Nucleus accumbens (tissue), 56 donors: ENCODE measurements at places on chromosomes 12 and 14.

GRCh38 chr14:59964251-59965007 is 44.5 kb downstream of the LRRC9 start:
- no peak for DNase-seq

- no peak for DNase-seq
These were observed 780 bp upstream of the SLC41A2 start for GRCh38 chr12:104958805-104959334.

DNA sequence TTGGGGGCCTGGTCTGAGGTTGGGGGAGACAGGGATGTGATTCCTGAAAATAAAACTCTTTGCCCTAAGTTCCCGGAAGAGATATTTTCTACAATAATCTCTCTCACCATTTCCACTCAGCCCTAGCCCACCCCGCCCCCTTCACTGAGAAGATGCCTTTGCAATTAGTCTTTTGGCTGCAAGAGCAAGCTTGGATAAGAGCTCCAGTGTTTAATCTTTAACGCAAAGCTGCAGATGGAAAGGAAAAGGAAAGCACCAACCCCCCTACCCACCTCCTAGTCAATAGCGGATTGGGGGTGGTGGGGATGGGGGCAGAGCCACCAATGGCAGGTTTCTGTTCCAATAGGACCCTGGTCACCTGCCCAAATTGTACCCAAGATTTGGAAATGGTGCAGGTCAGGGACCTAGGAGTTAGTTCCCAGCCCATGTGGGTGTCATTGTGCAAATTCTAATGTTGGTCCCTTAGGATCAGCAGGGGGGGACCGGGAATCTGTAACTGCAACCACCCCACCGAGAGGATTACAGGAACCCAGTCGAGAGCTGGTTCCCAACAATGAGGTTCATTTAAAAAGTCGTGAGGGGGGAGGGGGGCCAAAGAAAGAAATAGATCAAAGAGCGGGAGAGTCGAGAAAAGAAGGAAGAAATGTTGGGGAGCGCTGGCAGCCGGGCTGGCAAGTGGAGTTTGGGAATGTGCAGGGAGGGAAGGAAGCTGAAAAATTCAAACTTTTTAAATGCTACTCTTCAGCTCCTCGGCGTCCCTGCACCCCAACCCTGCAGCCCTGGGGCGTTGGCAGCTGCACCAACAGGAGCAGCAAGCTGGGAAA is 1.6 kb downstream of the ZFP36L1 start:
- DNase-seq: no peak

GRCh38 chr14:52266782-52267181 is 716 bp upstream of the PTGDR start:
- no peak for DNase-seq

- no peak for DNase-seq
These were observed 3.4 kb downstream of the RTL1 start for GRCh38 chr14:100899884-100900771.

DNA sequence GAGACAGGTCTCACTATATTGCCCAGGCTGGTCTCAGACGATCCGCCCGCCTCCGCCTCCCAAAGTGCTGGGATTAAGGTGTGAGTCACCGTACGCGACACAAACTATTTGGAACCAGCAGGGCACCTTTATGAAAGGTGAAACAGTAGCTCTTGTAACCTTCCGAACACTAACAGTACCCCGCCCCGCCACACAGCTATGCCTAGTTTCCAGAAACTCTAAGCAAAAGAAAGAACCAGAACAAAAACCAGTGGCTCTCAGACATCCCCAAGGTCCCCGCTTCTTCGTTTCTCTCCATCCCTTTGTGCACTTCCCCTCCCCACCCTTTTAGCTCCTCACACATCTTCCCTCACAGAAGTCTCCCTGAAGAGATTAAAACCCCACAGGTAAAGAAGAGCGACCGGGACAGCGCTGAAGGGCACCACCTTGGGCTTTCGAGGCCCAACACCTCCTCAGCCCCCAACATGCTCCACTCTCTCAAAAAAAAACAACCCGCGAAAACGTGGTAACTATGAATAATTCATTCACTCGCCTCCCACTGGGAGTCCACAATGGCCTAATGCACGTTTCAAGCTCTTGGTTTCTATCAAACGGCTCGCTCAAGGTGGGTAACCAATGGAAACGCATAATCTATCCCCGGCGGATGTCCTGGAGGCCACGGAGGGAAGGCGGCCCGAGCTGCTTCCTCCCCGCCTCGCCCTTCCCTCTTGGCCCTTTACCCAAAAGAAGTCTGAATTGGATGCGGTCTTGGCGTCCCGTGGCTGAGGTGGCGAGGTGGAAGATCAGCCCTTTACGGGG is 877 bp downstream of the BAG5 start:
- no peak for DNase-seq

DNA sequence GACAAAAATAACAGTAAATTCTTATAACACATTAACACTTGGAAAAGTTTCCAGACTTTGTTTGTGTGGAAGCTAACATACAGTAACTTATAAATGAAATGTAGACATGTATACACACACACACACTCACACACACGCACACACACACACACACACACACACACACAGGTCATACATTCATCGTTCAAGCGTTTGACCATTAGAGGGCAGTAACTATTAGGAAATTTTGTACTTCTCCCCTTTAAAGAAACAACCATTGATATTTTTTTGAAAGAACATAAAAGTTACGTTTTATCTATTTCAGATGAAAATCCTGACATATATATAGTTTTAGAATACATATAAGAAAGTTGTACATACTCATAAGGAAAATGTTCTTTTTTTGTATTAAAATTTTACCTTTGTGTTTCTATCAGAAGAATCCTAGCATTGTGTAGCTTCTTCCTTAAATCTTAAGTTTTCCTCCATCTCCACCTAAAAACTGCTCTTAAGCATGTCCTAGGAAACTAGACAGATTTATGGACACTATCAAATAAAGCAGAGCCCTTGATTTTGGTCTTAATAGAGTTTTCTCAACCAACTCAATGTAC is 29.0 kb downstream of the PTPRQ start:
- DNase-seq: no peak

DNA sequence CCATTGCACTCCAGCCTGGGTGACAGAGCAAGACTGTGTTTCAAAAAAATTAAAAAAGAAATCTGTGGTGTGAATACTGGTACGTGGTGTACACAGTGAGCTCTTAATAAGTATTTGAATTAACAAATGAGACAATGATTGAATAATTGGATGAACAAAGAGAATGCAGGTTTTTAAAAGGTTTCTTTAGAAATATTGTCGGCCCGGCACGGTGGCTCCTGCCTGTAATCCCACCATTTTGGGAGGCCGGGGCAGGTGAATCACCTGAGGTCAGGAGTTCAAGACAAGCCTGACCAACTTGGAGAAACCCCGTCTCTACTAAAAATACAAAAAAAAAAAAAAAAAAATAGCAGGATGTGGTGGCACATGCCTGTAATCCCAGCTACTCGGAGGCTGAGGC is 6.6 kb downstream of the HIF1A start:
- DNase-seq: no peak

DNA sequence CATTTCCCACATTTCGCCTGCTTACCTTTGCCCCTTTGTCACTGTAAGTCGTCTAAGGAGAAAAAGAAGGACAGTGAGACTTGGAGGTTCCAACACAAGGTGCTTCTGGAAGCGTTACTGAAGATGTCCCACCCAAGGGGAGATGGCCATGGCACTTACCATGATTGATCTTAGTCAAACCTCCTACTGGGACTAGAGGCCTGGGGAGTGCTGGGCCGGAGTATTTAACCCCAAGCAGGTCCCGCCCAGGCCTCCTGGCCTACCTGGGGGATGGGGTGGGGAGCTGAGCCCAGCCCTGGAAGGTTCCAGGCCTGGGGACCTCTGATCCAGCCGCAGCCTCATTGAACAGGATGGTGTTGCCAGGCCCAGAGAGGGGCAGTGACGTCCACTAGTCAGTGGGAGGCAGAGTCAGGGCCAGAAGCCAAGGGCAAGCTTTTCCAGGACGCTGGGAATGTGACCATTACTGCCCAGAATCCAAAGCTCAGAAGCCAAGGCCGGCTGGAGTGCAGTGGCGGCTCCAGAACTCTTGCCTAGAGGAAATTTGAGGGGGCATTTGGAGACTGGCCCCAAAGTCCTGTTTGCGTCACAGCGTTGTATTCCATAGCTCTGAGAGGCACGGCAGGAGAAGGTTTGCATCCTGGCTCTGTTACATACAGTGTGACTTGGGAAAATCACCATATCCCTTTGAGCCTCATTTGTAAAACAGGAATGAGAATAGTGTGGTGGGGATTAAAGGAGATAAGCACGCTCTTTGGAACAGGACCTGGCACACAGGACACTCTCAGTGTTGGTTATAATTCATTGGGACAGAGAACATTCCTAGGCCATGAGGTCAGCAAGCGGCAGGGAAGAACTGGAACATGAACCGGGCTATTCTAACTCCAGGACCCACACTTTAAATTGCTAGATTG is at the start of gene HPD:
Gene HPD (minus strand): TSS at position 198 of the 911 bp plus-strand sequence. CDS start 36 bp downstream, at position 162.
- DNase-seq: no peak

- DNase-seq: no peak
These were observed 130.0 kb downstream of the DPF3 start for GRCh38 chr14:72763892-72764291.

GRCh38 chr12:125193376-125194152 is 128.3 kb downstream of the AACS start:
- DNase-seq: no peak

DNA sequence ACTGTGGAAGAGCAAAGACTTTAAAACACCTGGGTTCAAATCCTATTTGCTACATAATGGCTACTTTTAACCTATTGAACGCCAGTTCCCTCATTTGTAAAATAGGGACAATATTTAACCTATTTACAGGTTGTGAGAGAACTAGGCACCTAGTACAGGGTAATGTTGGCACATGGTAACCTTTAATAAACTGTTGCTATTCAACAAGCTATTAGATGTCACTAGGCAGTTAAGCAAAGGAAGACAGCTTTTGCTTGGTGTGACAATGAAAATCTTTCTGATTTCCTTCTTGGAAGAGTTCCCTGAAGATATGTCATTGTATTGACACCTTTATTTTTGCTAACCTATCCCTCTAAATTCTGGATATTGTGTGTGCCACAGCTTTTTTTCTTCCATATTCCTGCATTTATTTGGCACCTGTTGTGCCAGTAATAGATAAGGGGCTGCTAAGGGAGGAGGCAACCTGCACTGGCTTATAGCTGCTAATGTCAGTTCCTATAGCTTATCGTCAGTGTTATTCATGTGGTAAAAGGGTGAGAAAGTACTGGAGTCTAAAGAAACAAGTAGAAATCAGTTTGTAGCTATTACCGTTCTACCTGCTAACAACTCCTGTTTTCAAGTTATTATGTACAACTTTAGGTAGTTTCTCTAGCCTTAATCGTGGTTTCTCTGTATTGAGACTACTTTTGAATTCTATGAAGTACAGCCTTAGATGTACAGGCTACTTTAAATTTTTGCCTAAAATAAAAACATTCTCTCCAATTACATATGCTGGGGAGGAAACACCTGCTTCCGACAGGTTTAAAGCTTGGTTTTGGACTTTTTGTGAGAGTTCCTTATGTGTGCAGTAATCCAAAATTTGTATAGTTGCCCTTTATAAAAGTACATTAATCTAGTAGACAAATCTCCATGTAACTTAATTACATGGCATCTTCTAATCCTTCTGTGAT is 24.3 kb downstream of the HIF1A start:
- no peak for DNase-seq

- no peak for DNase-seq
These were observed 188.9 kb upstream of the BCL2L14 start for GRCh38 chr12:11881835-11882234.

DNA sequence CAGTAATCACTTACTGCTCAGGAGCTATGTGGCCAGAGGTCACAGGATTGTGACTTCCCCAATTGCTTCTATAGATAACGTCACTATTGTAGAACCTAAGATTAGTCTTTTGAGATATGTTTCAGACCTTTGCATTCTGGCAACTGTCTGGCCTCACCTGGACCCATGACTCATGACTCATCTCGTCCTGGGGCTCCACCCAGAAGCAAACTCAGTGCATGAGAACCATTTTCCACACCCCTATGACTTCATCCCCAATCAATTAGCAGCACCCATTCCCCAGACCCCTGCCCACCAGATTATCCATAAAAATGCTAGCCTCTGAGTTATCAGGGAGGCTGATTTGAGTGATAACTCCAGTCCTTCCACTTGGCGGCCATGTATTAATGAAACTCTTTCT is 186.9 kb downstream of the EMP1 start:
- no peak for DNase-seq

DNA sequence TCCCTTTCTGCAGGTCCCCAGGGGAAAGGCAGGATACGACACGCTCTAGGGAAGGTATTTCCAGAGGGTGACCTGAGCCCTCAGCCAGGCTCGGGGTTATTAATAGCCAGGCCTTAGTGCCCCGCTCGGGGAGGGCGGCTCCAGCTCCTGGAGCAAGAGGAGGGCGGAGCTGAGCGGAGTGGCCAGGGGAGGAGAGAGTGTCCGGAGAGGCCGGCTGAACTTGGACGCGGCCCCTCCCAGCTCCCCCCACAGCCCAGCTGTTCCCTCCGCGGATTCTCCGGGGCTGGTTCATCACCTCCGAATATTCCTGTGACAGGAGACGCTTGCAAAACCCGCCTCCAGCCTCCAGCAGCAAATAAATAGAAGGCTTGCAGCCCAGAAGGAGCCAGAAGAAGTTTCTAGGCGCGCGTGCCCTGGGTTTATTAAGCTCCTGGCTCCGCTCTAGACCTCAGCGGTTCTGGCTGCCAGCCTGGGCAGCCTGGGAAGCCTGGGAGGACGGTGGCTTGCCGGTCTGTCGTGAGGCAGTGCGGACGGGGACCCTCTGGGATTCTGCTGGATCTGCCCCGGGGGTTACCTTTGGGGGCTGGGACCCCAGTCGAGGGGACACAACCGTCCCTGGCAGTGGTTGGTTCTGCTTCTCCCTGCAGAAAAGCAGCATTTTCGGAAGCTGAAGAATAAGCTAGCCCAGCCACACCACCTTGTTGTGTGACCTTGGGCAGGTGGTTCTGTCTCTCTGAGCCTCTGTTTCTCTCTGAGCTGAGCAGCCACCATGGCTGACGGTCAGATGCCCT is at the start of gene HSPB8:
Gene HSPB8 (plus strand): TSS at position 388 of the 791 bp plus-strand sequence. CDS start 382 bp downstream, at position 770.
- DNase-seq: peak; percentile 24

GRCh38 chr12:62250671-62251608 is 9.3 kb upstream of the USP15 start:
- no peak for DNase-seq

GRCh38 chr12:30019366-30020140 is 235.8 kb upstream of the TMTC1 start:
- DNase-seq: no peak

DNA sequence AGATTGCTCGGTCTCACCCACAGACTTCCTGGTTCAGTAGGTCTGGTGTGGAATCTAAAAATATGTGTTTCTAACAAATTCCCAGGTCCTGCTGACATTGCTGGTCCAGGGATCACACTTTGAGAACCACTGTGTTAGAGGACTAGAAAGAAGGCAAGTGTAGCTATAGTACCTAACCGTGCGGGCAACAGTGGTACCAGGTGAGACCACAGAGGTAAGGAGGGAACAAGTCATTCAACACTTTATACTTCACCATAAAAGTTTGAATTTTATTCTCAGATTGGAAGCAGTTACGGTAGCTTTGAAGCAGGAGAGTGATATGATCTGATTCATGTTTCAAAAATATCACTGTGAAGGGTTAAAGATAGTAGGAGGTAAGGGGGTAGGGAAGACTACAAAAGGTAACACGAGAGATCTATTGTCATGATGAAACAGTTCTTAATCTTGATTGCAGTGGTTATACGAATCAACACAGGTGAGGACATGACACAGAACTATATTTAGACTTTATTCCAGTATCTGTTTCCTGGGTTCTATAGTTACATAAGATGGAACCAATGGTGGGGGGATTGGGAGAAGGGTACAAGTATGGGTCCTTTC is 73.5 kb downstream of the CDK17 start:
- no peak for DNase-seq
